ENCODE measurements at places on chromosomes 1 and 21. TPM values are rescaled to one million over a fixed set of nuclear protein-coding genes. Genes with fewer than 3 reads are reported as not detected.

TMEM53 gene
- polyA plus RNA-seq = 13.8 TPM

CR1L gene
- not detected for polyA plus RNA-seq

VTCN1 gene
- 0.05 TPM for polyA plus RNA-seq

LCE1E gene
- polyA plus RNA-seq = not detected

LRRC53 gene
- not detected for polyA plus RNA-seq

TMEM269 gene
- 0.07 TPM for polyA plus RNA-seq

FCGR3A gene
- polyA plus RNA-seq = 7.7 TPM

FCRL5 gene
- polyA plus RNA-seq = 1.2 TPM

PEA15 gene
- 137 TPM for polyA plus RNA-seq

LEFTY1 gene
- 0.43 TPM for polyA plus RNA-seq

NHLH1 gene
- polyA plus RNA-seq = 0.02 TPM

CD1D gene
- 2.0 TPM for polyA plus RNA-seq

RSPO1 gene
- polyA plus RNA-seq = 3.3 TPM

APOBEC4 gene
- polyA plus RNA-seq = not detected

PRAMEF5 gene
- polyA plus RNA-seq = not detected

CFAP45 gene
- polyA plus RNA-seq = 0.50 TPM

BACE2 gene
- 16.4 TPM for polyA plus RNA-seq
